ENCODE measurements at places on chromosomes 5 and 9.

GRCh38 chr9:28319981-28320380, 746.7 kb upstream of the C9orf72 start:
- DNase-seq: no peak

DNA sequence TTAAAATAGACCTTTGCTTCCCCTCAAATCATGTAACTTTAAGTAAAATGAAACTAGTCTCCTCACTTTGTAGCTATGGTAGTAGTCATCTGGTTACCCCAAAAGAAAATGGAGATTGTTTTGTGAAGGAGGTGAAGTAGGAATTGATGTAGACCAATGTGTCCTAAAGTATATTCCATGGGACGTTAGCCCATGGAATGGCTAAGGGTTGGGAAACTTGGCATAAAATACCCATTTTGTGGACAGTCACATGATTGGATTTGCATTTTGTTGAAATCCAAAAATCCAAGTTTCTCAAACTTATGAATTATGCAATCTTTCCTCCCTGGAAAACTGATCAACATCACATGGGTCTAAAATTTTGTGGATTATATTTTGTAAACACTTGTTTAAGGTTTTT, 290.6 kb downstream of the OSTF1 start:
- DNase-seq: no peak

GRCh38 chr9:129580211-129580915, 40.5 kb downstream of the C9orf50 start:
- DNase-seq: peak; percentile 43

GRCh38 chr5:134110382-134110781, 4.1 kb upstream of the TCF7 start:
- DNase-seq: no peak

DNA sequence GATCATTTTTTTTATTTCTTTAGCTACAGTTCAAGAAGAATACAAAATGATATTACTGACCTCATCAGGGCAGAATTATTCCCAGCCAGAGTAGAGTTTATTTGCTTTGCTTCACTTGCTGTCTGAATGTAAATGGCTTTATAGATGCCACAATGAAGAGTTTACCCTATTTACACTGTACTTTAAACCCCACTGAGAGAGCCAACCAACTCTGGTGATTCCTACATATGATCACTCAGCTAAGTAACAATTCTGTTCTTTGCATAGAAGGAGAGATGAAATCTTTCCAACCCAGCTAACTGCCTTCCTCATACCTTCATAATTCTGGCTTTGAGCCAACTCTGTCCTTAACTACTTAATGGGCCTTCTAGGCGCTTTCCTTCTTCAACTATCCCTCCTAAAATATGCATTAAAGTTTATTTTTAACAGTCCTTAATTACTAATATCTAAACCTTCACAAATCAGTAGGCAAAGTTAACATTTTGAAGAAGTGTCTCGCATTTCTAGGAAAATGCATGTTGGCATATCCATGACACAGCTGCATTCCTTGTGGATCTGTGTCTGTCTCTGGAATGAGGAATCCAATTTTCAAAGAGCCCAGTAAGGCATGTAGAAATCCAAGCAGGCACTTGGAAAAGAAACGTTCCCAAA, 284.8 kb upstream of the GRAMD2B start:
- DNase-seq: no peak

DNA sequence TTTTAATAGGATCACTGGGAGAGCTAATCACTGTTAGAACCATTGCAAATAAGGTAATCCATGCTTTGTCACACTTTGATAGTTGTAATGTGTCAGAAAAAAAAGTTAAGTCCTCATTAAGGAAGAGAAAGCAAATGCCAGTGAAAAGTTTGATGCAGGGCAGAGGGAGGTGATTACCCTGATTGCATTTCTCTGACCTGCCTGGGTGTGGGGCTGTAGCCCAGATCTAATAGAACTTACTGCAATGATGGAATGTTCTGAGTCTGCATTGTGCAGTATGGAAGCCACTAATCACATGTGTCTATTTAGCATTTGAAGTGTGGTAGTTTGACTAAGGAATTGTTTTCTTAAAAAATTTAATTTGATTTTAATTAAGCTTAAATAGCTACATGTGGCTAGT, 202.7 kb downstream of the ATP10B start:
- DNase-seq: no peak

GRCh38 chr9:130042406-130042884, 544 bp downstream of the FNBP1 start:
- no peak for DNase-seq

DNA sequence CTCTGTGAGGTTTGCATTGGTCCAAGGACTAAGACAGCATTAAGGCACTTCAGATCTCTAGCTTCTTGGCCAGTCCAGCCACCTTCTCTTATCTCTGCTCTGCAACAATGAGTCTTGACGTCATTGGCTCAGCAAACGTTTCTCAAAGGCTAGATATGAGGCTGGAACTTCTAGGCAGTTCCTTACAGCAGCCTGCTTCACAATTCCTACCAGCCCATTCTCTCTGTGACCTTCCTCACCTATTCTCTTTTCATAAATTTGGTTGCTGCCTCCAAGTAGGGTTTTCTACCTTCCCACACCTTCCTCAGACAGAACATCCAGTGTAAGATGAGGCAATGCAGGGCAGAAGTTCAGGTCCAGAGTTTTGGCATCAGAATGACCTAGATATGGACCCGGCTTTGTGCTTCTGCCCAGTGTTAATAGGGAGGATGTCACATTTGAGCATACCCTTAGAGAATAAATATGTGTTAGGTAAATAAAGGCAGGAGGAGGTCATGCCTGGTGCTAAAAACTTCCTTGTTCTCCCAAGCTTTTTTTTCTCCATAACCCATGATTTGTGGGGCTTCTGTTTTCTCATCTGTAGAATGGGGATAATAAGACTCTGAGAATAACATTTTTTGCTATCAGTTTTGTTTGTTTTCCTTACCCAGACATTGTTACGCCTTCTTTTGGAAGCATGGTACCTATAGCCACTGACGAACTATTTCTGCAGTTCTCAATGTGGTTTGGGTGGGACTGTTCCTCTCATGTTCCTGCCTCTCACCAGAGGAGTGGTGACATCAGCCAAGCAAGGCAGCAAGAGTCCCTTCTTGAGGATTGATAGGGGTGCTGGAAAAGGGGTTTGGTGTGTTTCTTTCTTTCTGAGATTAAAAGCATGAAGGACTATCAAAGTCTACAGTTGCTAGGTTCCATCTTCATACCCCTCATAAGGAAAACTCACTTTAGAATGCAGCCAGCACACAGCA, 220.6 kb upstream of the TRIM32 start:
- no peak for DNase-seq

DNA sequence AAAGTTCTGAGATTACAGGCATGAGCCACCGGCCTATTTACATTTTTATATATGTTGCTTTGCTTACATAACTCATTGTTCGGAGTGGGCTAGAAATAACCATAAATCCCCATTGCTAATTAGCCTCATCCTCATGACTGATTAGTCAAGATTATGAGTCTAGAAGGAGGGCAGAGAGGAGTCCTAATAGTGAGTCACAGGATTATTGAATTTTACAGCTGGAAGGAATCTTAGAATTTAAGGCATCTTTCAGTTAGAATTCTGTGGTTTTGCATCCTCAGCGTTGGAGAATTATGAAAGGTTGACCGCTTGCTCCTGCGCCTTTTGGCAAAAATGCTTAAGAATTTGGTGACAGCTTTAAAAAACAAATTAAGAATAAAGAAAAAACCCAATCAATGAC, 2.6 kb upstream of the PBX3 start:
- DNase-seq: no peak

DNA sequence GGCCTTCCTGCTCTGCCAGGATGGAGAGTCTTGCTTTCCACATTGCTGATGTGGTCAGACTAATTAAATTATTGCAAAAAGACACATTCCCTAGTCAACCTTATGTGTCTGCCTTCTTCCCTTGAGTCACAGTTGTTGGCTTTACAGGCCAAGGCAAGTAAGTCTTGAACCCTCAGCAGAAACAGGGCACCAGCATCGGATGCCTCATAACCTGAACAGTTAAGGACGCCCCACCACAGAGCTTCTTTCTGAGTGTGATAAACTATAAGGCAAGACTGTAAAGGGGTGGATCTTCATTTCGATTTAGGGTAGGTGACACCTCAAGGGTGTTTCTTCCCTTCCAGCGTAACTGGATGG, 670 bp upstream of the KIF2A start:
- DNase-seq: no peak

DNA sequence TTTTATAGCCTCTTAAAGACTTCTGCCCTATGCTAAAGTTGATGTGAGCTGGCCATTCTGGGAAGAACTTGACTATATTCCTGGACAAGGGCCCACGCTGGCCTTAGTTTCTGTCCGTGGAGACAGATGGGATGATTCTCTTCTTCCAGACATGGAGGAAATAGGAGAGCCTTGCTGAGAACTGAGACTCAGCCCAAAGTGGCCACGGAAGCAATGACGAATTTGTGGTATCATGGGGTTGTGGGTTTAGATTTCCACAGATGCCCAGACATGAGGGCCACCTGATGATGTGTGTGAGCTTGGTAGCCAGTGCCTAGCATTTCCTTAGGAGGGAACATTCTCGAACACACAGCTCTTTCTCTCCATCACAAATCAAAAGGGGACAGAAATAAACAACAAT, 309.1 kb downstream of the NSG2 start:
- DNase-seq: no peak

DNA sequence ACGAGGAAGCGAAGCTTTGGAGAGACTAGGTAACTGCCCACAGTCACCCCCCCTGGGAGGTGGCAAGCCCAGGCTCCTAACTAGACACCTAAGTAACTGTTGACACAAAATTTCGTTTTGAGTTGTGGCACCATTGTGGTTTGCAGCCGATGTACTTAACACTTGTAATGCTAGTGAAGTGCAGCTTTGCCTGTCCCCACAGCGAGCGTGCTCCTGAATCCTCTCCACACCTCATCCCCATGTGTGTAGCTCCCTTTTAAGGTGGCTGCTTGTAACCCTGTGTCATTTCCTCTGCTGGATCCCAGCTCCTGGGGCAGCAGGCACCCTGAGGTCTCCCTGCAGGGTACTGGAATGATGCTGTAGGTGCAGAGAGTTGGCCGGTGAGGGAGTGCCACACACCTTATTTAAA, 114.9 kb downstream of the TRIO start:
- DNase-seq: no peak

DNA sequence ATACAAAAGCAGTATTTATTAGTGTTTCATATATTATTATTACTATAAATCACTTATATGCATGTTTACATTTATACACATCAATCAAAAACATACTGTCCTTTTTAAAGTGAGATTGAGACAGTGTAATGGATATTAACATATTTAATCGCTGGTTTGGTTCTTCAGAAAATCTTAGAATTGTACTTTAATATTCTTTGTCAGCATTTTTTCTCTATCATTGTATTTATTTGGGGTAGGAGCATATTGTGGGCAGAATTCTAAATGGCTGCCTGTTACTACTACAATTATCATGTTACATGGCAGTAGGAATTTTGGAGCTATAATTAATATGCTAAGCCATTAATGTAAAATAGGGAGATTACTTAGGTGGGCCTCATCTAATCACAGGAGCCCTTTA, 722.6 kb downstream of the TLR4 start:
- no peak for DNase-seq

GRCh38 chr9:75086541-75087288, 1.2 kb downstream of the NMRK1 start:
- DNase-seq: no peak

DNA sequence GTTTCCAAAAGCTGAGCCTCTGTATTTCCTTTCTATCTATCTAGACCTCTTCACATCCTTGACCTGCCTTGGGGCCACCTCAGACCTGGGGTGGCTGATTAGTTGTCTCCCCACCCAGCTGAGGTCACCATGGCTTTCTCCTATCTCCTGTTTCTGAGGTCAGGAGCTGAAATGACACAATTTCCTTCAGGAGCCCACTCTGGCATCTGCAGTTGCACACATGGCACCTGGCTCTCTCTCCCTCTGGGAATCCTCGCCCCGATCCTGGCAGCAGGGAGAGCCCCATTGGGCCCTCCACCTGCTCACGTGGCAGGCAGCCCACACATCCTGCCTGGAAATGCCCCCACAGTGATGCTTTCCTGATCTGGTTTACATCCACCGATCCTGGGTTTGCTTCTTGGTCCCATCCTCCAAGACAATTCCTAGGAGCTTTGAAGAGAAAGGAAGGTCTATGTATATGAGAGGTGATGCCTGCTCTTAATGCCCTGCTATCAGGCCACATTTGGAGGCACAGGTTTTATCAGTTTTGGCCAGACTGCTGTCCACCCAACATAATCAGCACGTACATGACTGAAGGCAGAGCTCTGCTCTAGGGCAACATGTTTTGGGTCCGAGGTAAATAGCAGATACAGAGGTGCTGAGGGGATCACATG, 53.7 kb downstream of the MARCHF3 start:
- no peak for DNase-seq

- no peak for DNase-seq
Observed at GRCh38 chr9:25207402-25208195, 470.6 kb downstream of the TUSC1 start.

DNA sequence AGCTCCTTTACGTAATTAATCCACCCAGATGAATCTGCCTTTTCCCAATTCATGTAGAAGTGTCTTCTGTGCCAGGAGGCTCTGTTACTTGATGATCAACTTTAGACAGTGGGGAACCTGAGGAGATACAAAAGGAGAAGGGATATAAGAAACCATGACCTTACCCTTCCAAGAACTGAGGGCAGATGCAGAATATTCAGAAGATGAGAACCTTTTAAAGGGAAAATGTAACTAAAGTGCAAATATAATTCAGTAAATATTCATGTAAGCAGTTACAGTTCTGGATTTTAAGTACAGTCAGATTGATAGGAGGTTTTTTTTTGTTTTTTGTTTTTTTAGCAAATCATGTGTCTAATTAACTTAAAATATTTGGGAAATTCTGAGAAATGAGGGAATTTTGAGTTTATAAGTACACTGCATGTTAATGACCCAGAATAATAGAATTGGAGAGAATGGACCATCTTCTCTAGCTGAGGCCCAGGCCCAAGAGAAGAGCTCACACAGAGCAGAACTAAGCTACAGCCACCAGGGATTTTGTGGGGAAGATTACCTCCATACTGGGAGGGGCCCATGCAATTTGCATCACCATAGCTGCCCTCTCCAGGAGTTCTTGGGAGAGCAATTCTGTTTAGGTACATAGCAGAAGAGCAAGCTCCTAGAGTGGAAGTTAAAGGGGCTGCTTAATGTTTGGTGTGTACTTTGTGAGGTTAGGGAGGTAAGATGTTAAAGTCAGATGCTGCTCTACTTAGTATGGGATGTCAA, 61.5 kb downstream of the SV2C start:
- DNase-seq: no peak

DNA sequence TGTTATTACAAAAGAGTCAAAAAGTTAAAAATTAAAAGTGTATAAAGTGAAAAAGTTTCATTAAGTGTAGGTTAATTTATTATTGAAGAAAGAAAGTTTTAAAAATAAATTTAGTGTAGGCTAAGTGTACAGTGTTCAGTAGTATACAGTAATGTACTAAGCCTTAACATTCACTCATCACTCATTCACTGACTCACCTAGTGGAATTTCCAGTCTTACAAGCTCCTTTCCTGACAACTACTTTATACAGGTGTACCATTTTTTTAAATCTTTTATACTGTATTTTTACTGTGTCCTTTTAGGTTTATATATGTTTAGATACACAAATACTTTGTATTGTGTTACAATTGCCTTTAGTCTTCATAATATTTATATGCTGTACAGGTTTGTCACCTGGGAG, 530.2 kb upstream of the FAM174A start:
- DNase-seq: no peak

- no peak for DNase-seq
Observed at GRCh38 chr9:116859763-116860162, 172.7 kb downstream of the TRIM32 start.

Measured in hematopoietic multipotent progenitor cell (in vitro differentiated cells).